Metanephros (tissue), 2 donors: ENCODE measurements at places on chromosomes 1 and 21. TPM values are rescaled to one million over a fixed set of nuclear protein-coding genes. Genes with fewer than 3 reads are reported as not detected.

IQCC gene
- total RNA-seq: 5.1 TPM

HAO2 gene
- total RNA-seq: 30.5 TPM

GBP3 gene
- 13.6 TPM for total RNA-seq

CFAP57 gene
- 0.70 TPM for total RNA-seq

DDAH1 gene
- 80.4 TPM for total RNA-seq

TCHH gene
- total RNA-seq: 0.06 TPM
